ENCODE measurements at places on chromosomes 4 and X.

GRCh38 chr4:109157205-109157604, 145.3 kb downstream of the COL25A1 start:
- no peak for DNase-seq

- DNase-seq, result no peak
Measured at GRCh38 chrX:50152456-50152855, 48.4 kb downstream of the AKAP4 start.

DNA sequence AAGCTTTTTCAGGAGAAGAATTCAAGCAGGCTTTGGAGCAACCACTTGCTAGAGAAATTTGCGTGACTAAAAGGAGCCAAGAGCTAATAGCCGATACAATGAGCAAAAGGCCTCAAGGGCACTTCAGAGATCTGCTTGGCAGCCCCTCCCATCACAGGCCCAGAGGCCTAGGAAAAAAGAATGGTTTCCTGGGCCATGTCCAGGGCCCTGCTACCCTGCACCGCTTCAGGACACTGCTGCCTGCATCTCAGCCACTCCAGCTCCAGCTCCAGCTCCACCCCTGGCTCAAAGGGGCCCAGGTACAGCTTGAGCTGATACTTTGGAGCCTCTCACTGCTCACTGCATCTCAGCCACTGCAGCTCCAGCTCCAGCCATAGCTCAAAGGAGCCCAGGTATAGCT, 98.9 kb downstream of the FAM13A start:
- DNase-seq, result no peak

DNA sequence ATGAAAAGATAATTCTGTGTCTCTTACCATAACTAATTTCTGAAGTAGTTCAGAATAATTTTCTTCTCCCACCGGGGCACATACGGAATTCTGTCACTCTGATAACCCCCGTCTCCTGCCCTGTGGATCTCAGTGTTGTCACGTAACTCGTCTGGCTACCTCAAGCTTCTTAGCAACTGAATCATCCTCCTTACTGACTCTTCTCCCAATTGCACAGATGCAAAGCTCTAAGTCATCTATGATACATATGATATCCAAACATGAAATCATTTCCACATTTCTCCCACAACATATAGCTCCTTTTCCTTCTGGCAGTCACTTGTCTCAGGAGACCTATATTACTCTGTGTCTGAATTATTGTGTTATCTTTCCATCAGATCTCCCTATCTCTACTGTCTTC, 1043.1 kb upstream of the TENM3 start:
- no peak for DNase-seq

DNA sequence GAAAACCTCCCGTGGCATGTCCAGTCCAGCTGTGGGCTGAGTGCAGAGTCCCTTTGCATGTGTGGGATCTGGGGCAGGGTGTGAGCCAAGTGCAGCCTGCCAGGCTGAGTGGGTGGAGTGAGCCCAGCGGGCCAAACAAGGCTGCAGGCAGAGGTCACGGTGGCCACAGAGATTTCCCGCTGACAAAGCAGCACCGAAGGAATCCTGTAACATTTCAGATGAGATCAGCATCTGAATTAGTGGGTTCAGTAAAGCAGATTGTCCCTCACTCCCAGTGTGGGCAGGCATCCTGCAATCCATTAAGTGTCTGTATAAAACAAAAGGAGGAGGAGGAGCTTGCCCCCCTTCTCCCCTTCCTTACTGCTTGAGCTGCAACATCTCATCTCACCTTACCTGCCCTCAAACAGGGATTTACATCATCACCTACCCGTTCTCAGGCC, 324.4 kb downstream of the FAT4 start:
- no peak for DNase-seq

DNA sequence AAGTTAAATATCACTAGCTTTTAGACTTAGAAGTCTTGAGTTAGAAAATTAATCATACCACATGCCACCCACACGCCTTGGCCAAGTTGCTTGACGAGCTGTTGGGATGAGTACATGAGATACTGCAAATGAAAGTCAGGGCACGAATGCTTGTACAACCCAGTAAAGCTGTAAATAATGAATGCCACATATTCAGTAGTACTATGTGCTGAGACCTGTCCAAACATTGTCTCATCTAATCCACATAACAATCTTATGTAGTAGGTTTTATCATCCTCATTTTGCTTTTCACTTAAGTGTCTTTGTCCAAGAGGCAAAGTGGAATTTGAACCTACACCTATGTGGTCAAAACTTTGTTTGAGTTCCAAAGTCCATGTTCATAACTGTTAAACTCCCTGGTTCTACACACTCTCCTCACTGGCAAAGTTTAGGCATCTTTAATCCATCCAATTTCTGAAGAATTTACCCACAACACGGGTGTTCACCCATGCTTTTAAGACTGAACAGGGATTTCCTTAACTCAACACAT, 74.1 kb downstream of the LDB2 start:
- DNase-seq, result no peak

- no peak for DNase-seq
Measured at GRCh38 chr4:88793475-88793874, 95.8 kb upstream of the NAP1L5 start.

DNA sequence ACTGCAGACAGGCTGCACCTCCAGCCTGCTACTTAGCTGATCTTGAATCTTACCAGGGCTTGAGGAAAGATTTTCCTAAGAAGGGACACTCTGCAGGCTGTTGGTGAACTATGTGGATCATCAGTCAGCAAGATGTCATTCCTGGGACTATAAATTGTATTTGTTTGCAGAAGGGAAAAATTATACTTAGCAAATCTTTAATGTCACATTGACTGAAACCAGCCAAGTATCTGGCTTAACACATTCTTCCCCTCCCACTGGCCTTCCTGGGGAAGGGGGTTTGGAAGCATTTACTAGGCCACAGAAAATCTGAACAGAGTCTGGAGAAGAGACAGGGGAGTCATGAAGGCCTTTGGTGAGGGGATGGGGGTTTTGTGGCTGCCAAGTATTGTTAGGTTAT, 156.7 kb upstream of the EOLA2 start:
- DNase-seq, result no peak

DNA sequence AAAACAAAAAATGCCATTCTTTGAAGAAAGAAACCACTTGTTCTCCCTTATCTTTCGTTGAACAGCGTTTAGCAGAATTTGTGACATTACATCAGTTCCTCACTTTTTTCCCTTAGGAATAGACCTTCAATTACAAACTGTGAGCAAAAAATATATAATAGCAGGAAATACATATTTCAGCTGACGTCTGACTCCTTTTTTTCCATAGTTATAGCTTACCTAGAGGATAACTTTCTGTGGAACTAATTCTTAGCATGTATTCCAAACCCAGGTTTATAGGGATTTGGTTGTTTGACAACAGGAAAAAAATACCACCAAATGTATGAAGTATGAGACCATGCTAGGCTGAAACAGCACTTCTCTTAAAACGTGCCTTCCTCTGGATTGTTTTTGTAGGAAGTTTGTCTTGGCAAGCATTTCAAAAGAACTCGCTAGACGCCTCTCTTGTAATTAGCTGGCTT, 2.0 kb upstream of the LIMCH1 start:
- no peak for DNase-seq

DNA sequence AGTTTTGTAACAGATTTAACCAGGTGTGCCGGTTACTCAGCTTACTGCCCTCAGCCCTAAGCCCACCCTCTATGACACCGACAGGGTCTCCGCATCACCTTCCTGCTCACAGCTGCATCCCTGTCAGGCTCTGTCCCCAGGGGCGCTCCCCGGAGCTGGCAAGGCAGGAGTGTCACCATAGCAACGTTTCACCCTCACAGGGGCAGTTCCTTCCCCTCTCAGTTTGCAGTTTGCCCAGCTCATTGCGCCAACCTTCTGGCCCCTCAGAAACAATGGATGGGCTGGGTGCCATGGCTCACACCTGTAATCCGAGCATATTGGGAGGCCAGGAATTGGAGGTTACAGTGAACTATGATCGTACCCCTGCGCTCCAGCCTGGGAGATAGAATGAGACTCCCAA, 42.6 kb downstream of the RGS12 start:
- no peak for DNase-seq

DNA sequence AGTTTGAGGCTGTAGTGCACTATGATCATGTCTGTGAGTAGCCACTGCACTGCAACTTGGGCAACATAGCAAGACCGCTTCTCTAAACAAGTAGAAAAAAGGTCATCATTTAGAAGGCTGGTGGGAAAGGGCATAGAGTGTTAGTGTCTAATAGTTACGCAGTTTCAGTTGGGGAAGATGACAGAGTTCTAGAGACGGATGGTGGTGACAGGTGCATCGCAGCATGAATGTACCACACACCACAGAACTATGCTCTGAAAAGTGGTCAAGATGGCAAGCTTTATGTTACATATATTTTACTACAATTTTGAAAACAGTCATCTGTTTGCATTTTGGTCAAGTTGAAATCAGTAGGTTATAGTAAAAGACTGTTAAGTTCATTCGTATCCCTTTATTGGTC, 23.7 kb upstream of the CLDN34 start:
- no peak for DNase-seq

DNA sequence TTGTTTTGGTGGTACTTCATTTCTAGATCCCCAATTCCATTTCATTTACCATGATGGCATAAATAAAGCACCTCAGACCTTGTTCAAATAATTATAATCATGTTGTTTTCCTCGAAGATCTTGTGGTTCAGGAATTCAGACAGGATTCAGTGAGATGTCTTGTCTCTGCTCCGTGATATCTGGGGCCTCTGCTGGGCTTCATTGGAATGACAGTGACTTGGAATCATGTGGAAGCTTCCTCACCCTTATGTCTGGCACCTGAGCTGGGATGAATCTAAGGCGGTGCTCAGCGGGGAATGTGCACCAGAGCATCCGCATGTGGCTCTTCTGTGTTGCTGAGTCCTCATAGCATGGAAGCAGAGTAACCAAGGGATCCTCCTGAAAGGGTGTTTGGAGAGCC, 132.2 kb downstream of the VEGFC start:
- DNase-seq, result no peak
